ENCODE measurements at places on chromosomes 16 and 17.

- no peak for DNase-seq
Measured at GRCh38 chr17:2982854-2983253, 80.6 kb downstream of the OR1D5 start.

GRCh38 chr16:12901204-12901596 lies 198 bp upstream of the SHISA9 start:
- no peak for DNase-seq

GRCh38 chr17:59126809-59127417 lies 20.2 kb upstream of the TRIM37 start:
- no peak for DNase-seq

GRCh38 chr17:75722542-75723095 lies 1.4 kb downstream of the ITGB4 start:
- no peak for DNase-seq

GRCh38 chr16:54477714-54478113 lies 191.1 kb upstream of the IRX3 start:
- DNase-seq, result no peak

DNA sequence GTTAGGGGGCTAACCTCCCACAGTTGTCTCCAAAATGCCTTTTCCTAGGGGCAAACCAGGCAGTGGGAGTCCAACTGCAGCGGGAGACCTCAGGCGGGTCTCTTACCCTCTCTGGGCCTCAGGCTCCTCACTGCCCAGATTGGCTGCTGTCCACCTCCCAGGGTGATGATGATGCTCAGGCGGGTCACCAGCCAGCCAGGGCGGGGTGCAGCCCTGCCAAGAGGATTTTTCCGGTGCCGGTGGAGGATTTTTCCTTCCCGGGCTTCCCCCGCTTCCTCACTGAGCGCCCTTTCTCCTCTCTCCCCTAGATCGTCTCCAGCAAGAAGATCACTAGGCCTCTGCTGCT lies 22.8 kb downstream of the CPNE2 start:
- no peak for DNase-seq

- no peak for DNase-seq
Measured at GRCh38 chr17:42475121-42475520, 16.4 kb downstream of the ATP6V0A1 start.

GRCh38 chr17:850851-851763 lies 69.0 kb downstream of the MRM3 start:
- DNase-seq, result no peak

- DNase-seq, result no peak
Measured at GRCh38 chr17:77010667-77011066, 130.1 kb upstream of the SEC14L1 start.

- no peak for DNase-seq
Measured at GRCh38 chr16:11168386-11169051, 87.5 kb downstream of the SOCS1 start.

DNA sequence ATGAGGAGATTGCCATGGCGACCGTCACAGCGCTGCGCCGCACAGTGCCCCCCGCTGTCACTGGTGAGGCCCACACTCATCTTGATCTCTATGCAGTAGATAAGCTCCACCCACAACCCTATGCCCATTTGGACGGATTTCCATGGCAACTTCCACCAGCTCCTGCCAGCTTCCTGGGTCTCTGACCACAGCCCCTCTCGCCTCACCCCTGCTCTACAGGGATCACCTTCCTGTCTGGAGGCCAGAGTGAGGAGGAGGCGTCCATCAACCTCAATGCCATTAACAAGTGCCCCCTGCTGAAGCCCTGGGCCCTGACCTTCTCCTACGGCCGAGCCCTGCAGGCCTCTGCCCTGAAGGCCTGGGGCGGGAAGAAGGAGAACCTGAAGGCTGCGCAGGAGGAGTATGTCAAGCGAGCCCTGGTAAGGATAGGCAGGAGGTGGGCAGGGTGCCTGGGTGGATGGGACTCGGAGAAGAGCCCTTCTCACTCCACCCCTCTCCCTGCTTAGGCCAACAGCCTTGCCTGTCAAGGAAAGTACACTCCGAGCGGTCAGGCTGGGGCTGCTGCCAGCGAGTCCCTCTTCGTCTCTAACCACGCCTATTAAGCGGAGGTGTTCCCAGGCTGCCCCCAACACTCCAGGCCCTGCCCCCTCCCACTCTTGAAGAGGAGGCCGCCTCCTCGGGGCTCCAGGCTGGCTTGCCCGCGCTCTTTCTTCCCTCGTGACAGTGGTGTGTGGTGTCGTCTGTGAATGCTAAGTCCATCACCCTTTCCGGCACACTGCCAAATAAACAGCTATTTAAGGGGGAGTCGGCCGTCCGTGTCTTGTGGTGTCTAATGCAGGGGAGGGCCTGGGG lies 4.3 kb downstream of the ALDOA start:
- no peak for DNase-seq

GRCh38 chr17:28018439-28019070 lies 23.9 kb upstream of the NLK start:
- DNase-seq, result no peak

- no peak for DNase-seq
Measured at GRCh38 chr16:71218306-71218963, 12.1 kb downstream of the HYDIN start.

DNA sequence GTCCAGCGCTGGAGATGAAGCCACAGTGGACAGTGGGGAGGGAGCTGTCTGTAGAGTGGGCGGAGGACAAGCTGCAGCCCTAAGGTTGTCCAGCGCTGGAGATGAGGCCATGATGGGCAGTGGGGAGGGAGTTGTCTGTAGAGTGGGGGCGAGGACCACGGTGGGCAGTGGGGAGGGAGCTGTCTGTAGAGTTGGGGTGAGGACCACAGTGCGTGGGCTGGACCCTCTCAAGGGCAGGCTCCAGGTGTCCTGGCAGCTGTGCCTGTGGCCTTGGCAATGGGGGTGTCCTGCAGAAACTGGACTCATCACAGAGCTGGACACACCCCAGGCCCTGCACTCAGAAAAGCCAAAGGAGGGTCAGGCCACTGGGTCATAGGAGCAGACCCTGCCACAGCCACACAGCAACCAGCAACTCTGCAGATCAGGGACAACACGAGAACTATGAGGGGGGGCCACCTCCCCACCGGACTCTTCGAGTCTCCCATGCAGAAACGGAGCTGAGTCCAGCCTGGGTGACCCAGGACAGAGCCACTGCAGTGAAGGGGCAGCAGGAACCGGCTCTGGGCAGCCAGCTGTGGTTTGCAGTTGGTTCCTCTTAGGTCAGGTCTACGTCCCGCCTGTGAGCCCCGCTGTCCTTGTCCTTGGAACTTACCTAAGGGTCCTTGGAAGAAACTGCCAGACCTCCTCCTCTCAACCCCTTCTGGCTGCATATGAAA lies 33.4 kb upstream of the CBFA2T3 start:
- no peak for DNase-seq

- no peak for DNase-seq
Measured at GRCh38 chr17:1620486-1620885, 8.1 kb downstream of the SLC43A2 start.

- DNase-seq, result no peak
Measured at GRCh38 chr16:89623511-89624261, 10.2 kb downstream of the DPEP1 start.

DNA sequence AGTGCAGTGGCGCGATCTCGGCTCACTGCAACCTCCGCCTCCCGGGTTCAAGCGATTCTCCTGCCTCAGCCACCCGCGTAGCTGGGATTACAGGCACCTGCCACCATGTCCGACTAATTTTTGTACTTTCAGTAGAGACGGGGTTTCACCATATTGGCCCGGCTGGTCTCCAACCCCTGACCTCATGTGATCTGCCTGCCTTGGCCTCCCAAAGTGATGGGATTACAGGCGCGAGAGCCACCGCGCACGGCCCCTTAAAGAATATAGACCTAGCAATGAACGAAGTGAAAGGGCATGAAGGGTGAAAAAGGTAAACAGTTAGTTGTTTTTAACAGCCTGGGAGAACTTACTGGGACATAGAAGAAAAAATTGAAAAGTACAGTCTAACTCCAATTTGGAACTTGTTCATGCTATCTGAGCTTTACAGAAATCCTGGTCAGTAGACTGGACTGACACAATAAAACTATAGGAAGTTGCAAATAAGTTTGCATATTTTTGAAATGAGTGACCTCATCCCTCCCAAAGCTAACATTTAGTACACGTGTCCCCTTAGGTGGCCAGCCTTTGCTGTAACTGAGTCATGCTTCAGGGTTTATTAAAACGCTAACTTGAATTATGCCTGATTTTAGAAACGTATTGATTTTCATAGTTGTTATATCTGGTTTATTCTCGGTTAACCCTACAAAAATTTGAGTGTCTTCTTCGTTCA lies 1.8 kb downstream of the COG1 start:
- no peak for DNase-seq

GRCh38 chr16:53523126-53523804 lies 20.3 kb upstream of the AKTIP start:
- no peak for DNase-seq

DNA sequence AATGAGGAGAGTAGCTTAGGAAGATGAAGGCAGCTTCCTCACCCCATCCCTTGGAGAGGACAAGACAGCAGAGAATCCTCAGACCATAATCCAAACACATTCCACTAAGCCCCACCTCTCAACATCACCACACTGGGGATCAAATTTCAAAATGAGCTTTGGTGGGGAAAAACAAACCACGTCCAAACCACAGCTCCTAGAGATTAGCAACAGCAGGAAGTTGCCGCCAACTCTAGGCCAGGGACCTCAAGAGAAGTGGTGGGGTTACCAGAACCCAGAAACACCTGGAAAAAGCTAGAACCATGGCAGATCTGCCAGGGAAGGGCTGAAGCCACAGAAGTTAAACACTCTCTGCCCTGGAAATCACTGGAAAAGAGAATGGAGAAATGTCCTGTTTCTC lies 571.6 kb downstream of the HS3ST4 start:
- no peak for DNase-seq

- no peak for DNase-seq
Measured at GRCh38 chr17:38421171-38421841, 7.0 kb upstream of the ARHGAP23 start.

DNA sequence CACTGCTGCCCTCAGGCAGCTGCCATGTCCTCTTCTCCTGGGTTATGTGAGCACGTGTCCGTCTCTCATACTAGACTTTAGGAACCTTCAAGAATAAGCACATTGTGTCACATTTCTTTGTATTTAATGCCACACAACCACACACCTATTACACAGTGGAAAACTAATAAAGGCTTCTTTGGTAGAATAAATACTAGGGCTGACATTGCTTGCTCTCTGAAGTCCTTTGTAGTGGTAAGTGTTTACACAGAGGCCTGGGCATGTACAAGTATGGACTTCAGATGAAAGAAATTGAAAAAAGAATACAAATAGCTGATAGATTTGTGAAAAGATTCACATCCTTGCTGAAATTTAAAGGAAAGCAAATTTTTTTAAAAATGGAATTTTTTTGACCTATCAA lies 188.1 kb upstream of the CCL2 start:
- no peak for DNase-seq

- DNase-seq, result no peak
Measured at GRCh38 chr16:13873835-13874438, 46.0 kb upstream of the ERCC4 start.

GRCh38 chr16:66036793-66037715 lies 329.4 kb upstream of the CDH5 start:
- no peak for DNase-seq

GRCh38 chr17:29163563-29163962 lies 16.6 kb downstream of the MYO18A start:
- no peak for DNase-seq

GRCh38 chr16:25563700-25564099 lies 128.1 kb upstream of the HS3ST4 start:
- no peak for DNase-seq

GRCh38 chr16:19883296-19883965 lies 1.2 kb downstream of the GPRC5B start:
- DNase-seq, result no peak

DNA sequence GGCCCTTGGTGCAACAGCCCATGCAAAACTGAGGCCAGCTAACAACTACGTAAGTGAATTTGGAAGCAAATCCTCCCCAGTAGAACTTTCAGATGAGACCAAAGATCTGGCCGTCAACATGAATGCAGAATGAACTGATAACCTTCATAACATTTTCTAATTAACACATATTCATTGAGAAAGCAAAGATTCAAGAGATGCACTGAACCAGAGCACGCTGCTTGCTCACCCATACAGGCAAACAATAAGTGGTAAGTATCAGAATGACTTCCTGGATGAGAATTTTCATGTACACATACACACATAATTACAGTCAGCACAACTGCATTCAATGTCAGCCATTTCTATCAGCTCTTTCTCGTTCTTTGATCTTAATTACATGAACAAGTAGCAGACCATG lies 30.6 kb downstream of the XYLT1 start:
- DNase-seq, result no peak

DNA sequence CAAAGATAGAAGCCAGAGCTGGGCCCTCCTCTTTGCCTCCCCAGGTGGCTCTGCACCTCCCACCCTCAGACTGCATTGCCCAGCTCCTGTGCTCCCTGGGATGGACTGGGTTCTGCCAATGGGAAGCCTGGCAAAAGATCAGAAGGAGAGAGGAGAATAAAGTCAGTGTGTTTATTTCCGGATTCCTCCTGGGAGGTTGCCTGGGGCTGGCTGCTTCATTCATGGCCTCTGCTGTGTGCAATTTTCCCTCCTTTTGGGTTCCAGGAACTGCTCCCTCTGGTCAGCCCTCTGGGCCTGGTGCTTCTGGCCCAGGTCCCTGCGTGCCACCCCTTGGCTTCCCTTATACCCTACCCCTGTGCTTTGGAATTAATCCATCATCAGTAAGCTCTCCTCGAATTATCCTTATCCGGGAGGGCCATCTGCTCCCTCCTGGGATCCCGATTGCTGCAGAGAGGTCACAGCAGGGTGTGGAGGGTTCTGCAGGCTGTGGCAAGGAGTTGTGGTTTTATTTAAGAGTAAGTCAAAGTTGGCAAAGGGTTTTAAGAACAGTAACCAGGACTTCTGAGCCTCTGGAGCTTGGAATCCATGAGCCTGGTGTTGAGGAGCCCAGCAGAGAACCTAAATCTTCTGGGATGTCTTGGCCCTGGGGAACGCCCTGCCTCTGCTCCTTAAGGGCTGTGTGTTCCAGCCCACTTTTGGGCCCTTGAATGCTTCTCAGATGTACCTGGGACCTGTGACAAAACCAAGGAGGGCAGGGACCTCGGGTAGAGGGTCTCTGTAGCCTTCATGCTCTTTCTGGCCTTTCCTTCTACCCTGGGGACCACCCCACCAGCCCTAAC lies 8.2 kb upstream of the MMP2 start:
- no peak for DNase-seq

- DNase-seq, result no peak
Measured at GRCh38 chr17:42098730-42099399, 592 bp upstream of the ZNF385C start.

DNA sequence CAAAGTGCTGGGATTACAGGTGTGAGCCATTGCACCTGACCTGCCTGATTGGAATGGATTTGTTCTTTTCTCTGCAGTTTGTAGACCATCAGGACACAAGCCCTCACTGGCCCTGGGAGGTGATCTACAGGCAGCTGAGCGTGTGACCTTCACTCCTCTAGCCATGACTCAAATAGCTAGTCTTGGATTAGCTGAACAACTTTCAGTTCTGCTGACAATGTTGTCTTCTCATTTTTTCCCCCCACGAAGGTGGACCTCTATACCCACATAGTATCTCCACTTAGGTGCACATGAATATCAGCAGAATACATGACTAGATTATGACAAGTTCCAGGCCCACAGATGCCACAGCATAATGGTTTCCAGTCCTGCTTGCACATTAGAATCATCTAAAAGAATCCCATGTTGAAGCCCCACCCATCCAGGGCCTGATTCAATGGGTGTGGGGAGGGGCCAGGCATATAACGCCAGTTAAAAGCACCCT lies 36.8 kb downstream of the HS3ST3B1 start:
- DNase-seq, result no peak

Measured in GDM1 (cell line).